Endothelial cell of umbilical vein (primary cell): ENCODE measurements at places on chromosomes 6 and 20. TPM values are rescaled to one million over a fixed set of nuclear protein-coding genes. Genes with fewer than 3 reads are reported as not detected.

DNA sequence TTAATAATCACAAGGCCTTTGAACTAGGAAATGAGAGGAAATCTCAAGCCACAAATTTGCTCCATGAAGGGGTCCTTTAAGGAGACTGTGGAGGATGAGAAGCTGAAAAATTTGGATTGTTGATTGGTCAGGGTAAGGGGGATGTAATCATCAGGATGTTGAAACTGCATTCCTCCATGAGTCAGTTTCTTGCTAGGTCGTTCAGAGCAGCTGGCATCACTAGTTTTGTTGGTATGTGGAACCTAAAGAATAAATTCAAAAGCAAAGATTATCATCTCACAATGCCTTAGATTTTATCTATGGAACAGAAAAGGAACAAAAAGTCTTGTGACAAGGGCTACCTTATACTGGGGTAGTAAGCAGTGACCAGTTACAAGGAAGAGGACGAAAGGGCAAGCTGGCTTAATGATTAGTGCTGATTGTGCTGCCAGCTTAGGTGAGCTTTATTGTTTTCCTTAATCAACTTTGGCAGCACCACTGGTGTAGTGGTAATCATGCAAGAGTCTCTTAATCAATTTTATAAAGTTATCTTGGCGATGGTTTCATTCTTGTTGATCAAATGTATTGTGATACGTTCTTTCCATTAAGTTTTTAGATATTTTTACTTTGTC, 36.6 kb downstream of the CRISP2 start:
- peak; percentile 10 for DNase-seq

- DNase-seq = no peak
Measured at GRCh38 chr20:62776035-62776691, 20.1 kb upstream of the MRGBP start.

DNA sequence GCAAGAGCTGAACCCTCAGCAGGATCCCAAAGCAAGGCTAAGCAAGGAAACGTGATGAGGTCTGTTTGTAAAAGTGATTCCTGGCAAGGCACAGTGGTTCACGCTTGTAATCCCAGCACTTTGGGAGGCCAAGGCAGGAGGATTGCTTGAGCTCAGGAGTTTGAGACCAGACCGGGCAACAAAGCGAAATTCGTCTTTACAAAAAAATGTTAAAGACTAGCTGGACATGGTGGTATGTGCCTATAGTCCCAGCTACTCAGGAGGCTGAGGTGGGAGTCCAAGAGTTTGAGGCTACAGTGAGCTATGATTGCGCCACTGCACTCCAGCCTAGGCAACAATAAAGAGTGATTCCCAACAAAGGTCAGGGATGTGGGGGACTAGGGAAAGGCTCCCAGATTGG, 4.1 kb upstream of the XKR7 start:
- no peak for DNase-seq

DNA sequence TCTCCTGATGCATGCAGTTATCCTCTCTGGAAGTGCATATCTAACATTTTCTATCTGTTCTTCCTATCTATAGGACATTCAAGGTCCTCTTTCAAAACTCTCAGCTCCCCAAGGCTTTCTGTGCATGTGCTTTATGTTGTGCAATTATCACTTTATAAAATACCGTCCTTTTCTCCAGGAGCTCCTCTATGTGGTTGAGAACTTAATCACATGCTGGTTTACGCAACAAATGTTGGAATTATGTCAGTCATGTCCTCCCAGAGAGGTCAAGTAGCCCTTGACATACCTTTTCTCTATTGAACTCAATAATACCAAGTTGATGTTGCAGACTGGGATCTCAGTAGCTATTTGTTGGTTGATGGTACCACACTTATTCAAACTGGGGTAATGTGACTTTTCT, 388.4 kb downstream of the BTBD3 start:
- no peak for DNase-seq

FAM120B gene
- 28.1 and 28.2 TPM in 2 replicates for total RNA-seq

- DNase-seq = no peak
Measured at GRCh38 chr6:106553440-106553839, 75.9 kb downstream of the RTN4IP1 start.

ULBP3 gene
- 12.8 and 13.8 TPM in 2 replicates for total RNA-seq
